Activated T-cell treated with anti-CD3 and anti-CD28 coated beads, Interleukin-2, amount 50 U/mL, for 72 hours (primary cell): ENCODE measurements at places on chromosomes 2 and 18. TPM values are rescaled to one million over a fixed set of nuclear protein-coding genes. Genes with fewer than 3 reads are reported as not detected.
A peak's percentile ranks its signal among the peaks of the same experiment; 100 is the strongest.

DNA sequence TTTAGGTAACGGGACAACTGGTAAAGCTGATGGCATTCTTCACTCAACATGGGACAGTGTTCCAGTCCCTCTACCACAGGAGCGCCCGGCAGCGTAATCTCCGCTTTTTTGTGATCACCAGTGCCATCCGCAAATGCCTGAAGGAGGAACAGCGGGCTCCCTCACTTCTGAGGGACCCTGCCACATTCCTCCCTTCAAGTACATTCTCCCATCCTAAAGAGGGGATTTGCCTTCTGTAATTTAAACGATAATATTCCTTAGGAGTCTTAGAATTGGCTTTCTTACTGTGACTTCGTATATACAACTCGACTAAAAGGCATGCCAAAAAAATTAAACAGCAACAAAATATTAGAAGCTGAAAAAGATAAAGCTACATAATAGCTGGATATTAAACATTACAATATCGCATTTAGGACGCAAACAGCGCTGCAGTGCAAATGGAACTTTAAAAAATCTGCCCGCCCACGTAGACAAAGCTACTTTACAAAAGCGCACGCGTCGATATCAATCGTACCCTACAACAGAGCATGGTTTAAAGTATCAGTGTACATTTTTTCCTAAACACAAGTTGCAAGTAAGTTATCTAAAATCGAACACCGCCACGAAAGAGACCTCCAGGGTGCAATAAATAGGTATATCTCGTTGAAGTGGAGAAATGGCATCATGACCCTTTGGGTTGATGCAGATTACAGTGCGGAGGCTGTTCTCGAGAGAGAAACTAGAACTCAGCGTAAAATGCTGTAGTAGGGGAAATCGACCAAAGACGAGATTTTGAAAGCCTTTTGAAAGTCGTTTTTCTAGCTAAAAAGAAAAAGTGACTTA is 2.3 kb upstream of the VSNL1 start:
- DNase-seq: no peak

- DNase-seq: no peak
These were observed 4.4 kb downstream of the AFF3 start for GRCh38 chr2:100137866-100138570.

- DNase-seq: peak; percentile 43
These were observed at the start of gene SCN9A for GRCh38 chr2:166375736-166376487. Gene SCN9A (minus strand): TSS chr2:166375944. CDS start chr2:166311756, 64,188 bp downstream.

RUFY4 gene
- 1.9 TPM for total RNA-seq
